ENCODE measurements at places on chromosomes 6 and 20.

DNA sequence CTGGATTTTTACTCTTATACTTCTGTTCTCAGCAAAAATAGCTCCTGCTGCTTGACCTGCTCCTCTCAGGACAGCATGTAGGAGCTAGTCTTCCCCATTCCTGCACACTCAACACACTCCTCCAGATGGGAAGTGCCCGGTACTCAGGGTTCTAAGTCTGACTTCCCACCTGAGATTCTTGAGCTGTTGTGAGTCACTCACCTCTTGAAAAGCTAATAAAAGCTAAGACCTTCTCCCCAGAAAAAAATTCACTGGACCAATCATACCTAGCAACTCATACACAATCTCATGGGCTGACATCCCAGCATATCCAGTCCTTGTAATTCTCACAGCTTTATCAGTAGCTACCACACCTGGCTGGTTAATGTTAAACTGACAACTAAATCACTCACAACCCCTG, 53.5 kb downstream of the TRPC4AP start:
- no peak for DNase-seq

GRCh38 chr6:30935018-30935417, 3.0 kb upstream of the SFTA2 start:
- DNase-seq: no peak

- DNase-seq: no peak
Observed at GRCh38 chr6:128538763-128539162, 18.4 kb upstream of the PTPRK start.

DNA sequence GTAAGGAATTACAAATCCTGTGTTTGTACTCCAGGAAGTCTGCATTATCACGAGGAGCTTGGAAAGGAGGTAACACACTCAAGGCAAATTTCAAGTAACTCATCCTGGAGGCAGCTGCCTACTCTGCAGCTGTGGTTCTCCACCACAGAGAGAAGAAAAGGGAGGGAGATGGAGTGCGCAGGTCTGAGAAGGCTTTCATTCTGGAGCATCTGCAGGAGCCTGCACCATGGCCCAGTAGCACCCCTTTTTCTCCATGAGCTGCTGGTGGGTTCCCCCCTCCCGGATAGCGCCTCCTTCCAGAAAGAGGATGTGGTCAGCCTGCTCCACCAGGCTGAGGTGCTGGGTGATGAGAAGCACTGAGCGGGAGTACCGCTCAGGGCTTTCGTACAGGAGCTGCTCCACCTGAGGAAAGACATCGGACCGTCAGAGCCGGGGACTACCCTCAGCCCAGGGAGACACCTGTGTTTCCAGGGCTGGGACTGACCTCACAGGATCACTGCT, 1.6 kb upstream of the PSMB8 start:
- DNase-seq: peak; percentile 75

GRCh38 chr6:91697010-91697695, 1110.3 kb upstream of the MAP3K7 start:
- no peak for DNase-seq

DNA sequence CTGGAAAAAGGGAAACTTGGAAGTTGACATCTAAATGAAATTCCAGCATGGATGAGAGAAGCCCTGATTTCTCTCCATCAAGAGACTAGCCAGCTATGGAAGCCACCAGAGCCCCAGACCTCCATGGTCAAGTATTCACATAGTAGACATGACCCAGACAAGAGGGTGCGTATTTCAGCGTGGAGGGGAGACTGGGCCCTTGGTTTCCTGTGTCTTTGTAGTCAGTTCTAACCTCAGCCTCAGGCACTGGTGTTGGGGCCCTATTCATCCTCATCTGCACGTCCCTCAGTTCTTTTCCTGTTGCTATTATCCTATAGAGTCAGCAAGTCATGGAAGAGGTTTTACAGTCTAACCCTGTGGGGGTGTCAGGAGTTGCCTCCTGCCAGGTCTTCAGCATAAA, 12.5 kb downstream of the GNL1 start:
- DNase-seq: no peak
